ENCODE measurements at places on chromosomes 13 and 19. TPM values are rescaled to one million over a fixed set of nuclear protein-coding genes. Genes with fewer than 3 reads are reported as not detected.

DNA sequence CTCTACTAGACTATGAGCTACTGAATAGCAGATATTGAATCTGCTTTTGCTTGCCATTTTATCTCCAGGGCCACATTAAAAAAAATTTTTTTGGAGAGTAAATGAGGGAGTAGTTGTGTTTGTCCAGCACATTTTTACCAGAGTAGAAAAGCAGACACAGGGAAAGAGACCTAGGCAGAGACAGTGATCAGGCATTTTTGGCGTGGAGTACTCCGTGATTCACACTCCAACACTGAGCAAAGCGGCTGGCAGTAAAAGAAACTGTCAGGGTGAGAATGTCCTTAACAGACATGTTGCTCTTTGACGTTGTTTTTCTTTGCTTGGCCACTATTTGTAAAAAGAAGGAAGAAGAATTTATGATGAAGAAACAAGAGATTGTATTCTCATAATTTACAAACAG is 304.0 kb downstream of the TDRD3 start:
- no peak for DNase-seq

DNA sequence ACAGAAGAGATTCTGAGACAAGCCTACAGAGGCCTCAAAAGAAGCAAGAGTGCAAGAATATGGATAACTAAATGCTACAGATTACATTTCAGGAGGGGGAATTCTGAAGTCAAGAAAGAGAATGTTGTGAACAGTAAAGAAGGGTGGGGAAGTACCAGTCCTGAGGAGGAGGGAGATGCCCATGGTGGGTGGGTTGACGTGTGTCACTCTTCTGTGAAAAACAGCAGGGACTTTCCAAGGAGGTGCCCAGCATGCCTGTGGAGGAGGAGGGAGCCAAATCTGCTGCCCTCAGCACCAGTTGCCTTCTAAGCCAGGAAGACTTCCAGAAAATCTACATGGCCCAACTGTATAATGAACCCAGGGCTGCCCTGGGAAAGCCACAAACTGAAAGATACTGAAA is 87.7 kb downstream of the SGCG start:
- DNase-seq: no peak

- no peak for DNase-seq
Measured at GRCh38 chr13:46934749-46935148, 37.9 kb upstream of the HTR2A start.

The DIAPH3 gene
- total RNA-seq: 1.9 TPM

The CBARP gene
- 0.50 TPM for total RNA-seq

DNA sequence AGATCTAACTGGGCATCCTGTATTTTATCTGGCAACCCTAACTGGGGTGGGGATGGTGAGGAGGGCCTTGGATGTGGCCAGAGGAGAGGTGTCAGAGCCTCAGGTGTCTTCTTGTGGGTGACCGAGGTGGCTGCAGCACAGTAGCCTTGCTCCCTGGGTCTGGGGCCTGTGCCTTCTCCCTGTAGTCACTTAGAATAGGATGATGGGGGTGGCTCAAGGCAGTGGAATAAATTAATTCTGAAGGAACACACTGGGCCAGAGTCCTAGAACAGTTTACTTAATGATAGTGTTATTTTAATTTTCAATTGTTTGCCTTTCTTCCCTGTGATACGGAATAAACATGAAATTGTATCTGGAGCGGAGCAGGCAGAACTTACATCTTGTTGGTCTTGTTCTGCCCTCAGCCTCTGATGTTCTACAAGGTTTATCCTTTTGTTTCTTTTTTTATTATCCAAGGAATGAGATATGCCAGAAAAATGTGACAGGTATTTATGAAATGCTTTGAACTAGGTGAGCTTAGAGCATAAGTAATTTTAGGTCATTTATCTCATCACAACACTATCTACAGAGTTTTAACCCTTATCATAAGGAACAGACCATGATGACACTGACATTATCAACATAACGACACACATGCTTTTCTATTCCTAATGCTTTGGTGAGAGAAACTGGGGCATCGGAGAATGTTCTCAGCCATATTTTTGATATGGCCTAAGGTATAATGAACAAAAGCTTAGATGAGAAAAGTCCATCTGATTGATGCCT is 51.4 kb downstream of the LRCH1 start:
- DNase-seq: no peak

GRCh38 chr19:36081385-36081784 is 26.7 kb downstream of the WDR62 start:
- DNase-seq: no peak

The ZNF577 gene
- total RNA-seq: 8.7 TPM

DNA sequence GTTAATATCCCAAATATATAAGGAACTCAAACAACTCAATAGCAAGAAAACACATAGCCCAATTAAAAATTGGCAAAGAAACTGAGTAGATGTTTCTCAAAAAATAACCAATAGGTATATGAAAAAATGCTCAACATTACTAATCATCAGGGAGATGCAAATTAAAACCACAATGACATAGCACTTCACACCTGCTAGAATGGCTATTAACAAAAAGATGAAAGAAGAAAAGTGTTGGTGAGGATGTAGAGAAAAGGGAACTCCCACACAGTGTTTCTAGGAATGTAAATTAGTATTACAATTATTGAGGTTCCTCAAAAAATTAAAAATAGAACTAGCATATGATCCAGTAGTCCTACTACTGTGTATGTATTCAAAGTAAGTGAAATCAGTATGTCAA is 1212.8 kb downstream of the DIAPH3 start:
- no peak for DNase-seq
